ENCODE measurements at places on chromosomes 7 and 10. TPM values are rescaled to one million over a fixed set of nuclear protein-coding genes. Genes with fewer than 3 reads are reported as not detected.

- no peak for DNase-seq
Measured at GRCh38 chr10:15695852-15696251, 23.9 kb downstream of the ITGA8 start.

DNA sequence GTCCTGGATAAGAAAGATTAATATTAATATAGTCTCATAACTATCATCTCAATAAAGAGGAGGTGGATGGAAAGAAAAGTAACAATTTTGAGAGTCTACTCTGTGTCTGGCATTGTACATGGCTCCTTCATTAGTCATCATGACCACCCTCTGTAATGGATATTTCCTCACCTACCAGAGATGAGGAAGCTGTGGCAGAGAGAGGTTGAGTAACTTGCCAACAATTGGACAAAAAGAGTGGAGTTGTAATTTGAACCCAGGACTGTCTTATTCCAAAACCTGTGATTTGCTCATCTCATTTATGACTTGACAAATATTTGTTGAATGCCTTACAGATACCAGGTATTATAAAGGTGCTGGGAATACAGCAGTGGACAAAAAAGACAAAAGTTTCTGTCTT lies 2.1 kb upstream of the IDE start:
- no peak for DNase-seq

- DNase-seq: no peak
Measured at GRCh38 chr7:9981742-9982349, 991.8 kb upstream of the PHF14 start.

- DNase-seq: no peak
Measured at GRCh38 chr10:71220689-71221540, 8.5 kb downstream of the UNC5B start.

GRCh38 chr7:44194069-44194468 lies 4.8 kb upstream of the GCK start:
- no peak for DNase-seq

GRCh38 chr10:71479831-71480230 lies 83.1 kb downstream of the CDH23 start:
- no peak for DNase-seq

DNA sequence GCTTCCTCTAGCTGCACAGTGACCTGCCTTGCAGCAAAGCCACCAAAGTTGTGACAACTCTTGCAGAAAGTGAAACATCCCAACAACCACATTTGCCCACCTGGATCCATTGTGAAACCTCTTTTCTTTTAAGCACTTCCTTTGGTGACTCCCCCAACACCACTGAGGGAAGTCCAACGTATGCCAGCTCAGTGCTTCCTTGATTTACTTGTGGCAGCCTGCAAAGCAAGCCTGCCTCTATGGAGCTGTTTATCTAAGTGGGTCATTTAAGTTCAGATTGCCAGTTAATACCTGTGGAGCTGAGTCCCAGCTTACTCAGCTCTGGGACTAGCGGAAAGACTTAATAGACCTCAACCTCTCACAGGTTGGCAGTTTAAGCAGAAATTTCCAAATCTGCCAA lies 230.8 kb upstream of the GHITM start:
- no peak for DNase-seq

DNA sequence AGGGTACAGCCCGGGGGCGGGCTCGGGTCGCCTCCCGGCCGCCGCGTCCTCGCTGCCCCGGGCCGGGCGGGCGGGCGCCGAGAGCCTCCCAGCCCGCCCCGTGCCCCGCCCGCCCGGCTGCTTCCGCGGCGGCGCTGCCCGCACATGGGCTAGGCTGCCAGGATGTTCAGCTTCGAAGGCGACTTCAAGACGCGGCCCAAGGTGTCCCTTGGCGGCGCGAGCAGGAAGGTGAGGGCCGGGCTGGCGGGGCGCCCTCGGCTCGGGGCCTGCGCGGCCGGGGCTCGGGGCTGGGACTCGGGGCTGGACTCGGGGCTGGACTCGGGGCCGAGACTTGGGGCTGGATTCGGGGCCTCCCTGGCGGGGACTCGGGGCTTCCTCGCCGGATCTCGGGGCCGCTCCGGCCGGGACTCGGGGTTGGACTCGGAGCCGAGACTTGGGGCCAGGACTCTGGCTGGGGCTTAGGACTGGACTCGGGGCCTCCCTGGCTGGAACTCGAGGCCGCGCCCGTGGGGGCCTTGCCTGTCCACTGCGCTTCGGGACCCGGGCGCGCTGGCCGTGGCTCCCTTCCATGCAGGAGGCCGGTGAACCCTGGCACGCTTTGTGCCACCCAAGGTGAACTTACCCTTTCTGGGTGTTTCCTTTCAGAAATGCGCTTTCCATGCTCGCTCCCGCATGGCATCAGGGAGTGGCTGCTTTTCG lies 534 bp downstream of the UBE3C start:
- no peak for DNase-seq

DNA sequence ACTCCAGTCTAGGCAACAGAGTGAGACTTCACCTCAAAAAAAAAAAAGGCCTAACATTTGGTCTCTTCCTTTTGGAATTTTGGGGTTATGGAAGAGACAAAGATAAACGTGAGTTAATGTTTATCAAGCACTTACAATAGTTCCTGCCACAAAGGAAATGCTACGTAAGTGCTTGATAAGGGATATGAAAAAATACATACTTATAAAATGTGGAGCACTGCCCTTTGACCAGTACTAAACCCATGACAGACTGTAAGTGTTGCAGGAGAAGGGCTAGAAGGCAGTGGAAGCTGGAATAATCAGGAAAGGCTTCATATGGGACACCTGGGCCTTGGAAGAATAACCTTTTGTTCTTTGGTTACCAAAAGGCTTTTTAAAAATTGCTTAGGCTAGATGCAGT lies 25.5 kb downstream of the TMEM248 start:
- no peak for DNase-seq

DNA sequence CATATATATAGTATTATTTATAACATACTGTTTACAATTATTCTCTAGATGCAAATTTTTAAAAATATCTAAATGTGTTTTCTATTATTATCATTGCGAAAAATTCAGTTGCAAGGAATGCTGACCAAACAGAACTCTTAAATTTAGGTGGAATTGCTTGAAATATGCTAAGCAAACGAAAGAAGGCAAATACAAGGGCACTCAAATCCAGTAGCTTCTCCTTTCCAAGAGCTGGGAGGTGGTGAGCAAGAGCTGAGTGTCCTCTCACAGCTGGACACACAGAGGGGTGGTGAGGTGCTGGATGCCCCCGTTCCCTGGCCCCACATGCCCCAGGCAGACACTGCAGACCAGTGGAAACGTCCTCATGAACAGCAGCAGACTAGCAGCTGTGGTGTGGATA lies 166.0 kb downstream of the TAX1BP1 start:
- DNase-seq: no peak

DNA sequence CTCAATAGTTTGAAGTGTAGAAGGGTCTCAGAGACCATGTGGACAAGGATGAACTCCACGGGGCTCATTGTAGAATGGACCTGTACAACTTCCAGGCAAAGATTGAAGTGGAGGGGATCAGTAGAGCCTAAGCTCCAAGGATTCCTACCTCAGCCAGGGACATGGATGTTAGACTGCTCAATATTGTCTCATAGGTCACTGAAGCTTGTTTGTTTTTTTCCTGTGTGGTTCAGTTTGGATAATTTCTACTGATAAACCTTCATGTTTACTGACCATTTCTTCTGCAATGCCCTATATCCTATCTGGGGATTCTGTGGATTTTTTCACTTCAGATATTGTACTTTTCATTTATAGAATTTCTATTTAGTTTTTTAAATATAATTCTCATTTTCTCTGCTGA lies 8.9 kb downstream of the DYDC2 start:
- DNase-seq: no peak

DNA sequence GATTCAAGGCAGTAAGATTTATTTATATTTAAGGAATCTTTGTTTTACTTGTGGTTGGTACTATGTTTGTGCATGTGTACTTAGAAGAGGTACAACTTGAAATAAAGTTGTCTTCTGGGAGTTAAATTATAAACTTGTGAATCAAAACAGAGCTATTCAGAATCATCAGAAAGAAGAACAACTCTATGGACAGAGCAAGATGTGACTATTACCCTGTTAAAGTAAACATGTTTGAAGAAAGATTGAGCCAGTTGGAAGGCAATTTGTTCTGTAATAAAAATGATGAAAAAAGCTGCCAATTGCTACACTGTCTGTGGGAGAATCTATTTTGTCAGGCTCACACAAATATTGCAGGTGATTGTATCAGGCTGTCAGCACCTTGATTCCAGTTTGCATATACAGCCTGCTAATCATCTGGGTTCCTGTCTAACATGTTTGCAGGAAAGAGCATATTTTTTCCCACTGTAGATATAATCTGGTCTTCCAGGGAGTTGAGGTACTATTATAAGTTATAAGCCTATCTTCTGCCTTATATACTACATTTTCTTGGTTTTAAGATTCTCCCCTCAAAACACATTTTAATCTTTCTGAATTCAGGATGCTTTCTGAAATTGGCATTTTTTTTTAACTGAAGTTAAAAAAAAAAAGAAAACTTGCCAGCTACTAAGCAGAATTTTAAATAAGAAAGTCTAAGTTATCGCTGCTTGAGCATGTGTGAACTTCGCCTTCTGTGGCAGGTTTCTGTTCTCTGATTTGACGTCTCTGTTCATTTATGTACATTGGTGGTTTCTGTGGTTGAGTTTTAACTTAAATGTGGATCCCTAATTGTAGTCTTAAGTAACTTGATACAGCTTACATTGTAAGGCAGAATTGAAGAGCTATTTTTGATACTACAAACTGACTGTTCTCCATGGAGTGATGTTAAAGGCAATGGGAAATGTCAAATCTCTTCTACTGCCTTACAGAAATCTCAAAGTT lies 46.0 kb downstream of the ZNRF2 start:
- no peak for DNase-seq

- DNase-seq: no peak
Measured at GRCh38 chr7:149179241-149179640, 16.1 kb upstream of the ZNF282 start.

KIF11 gene
- 3.8 TPM for polyA plus RNA-seq

ITGB8 gene
- 0.99 TPM for polyA plus RNA-seq

ATP6V0E2 gene
- 42.6 TPM for polyA plus RNA-seq

Measured in SK-N-SH (cell line).